ENCODE measurements at places on chromosomes 3 and 15. TPM values are rescaled to one million over a fixed set of nuclear protein-coding genes. Genes with fewer than 3 reads are reported as not detected.

Gene PRTG
- 0.75 TPM for total RNA-seq

Gene MUC4
- 187 TPM for total RNA-seq

DNA sequence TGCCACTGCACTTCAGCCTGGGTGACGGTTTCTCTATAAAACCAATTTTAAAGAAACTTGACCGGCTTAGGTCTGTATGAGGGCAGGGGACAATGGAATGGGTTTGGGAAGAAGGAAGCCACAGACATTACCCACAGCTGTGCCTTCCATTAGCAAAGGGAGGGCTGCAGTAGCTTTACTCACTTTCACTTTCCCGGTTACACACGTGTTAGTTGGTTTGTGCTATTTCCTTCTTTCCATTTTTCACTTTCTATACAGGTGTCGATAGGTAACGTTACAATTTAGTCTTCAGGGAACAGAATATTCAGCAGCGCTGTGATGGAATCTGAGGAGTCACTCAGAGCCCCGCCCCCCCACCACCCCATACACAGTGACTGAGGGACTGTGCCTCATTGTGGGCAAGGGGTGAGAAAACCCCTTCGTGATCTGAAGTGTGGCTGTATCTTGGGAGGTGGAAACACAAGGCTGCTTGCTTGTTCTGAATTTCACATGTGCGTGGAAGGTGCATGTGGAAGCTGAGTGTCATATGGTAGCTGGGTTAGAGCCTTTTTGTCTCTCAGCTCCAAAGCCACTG, 44.8 kb upstream of the RPL32 start:
- H3K4me3 ChIP-seq, result no peak overlapping the region
- no peaks in the 10 kb centered on the region for H3K36me3 ChIP-seq
- no peak for DNase-seq

Gene GOLGA6L9
- 5.7 TPM for total RNA-seq

Gene ZNF619
- total RNA-seq, result 2.0 TPM

Gene CADM2
- total RNA-seq, result 3.2 TPM

DNA sequence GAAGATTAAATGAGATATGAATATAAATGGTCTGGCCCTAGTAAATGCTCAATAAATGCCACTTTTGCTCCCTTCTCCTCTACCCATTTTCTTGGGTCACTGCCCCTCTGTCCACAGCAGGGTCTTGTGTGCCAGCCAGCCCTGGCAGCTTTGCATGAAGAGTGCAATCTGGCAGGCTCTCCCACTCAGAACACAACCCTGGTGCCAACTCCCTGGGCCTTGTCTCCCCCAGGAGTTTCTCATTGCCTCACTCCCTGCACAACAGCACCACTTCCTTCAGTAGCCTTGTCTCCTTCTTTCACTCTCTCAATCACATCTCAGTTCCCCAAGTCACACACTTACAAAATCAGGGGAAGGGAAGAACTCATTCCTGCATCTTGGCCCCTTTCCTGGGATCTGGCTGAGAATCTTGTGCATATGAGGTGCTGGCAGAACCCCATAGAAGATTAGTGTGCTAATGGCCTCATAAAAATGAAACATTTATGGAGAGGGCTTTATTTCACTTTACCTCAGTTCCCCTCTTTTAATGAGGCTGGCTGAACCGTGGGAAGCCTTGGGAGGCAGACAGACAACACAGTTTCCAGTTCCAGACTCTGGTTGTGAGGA, 445.9 kb upstream of the PROK2 start:
- H3K4me3 ChIP-seq, result no peak overlapping the region
- DNase-seq, result no peak
- H3K36me3 ChIP-seq, result no peaks in the 10 kb centered on the region
- no peak overlapping the region for H3K27ac ChIP-seq

DNA sequence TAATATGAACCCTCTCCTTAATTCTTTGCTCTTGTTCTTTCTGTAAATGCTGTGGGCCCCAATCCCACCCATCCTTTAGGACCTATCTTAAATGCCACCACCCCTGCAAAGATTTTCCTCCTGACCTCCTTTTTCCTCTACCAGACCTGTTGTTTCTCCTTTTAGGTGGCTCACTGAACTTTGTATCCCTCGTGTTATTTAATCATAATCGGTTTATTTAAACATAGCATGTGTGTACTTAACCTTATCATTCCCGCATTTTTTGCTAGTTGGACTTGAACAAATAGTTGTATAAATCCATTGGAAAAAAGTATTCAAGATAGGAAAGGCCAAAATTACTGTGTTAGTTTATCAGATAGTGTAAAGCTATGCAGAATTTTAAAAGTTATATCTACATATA, 988 bp upstream of the NFKBIZ start:
- H3K36me3 ChIP-seq, result peaks cover 7% of the 10 kb centered on the region
- H3K4me3 ChIP-seq, result no peak overlapping the region
- peaks cover 17% of the 10 kb centered on the region for H3K4me1 ChIP-seq
- H3K27ac ChIP-seq, result peak overlapping the region; percentile 96

Gene RBMS3
- 18.1 TPM for total RNA-seq

Gene TP63
- not detected for total RNA-seq

DNA sequence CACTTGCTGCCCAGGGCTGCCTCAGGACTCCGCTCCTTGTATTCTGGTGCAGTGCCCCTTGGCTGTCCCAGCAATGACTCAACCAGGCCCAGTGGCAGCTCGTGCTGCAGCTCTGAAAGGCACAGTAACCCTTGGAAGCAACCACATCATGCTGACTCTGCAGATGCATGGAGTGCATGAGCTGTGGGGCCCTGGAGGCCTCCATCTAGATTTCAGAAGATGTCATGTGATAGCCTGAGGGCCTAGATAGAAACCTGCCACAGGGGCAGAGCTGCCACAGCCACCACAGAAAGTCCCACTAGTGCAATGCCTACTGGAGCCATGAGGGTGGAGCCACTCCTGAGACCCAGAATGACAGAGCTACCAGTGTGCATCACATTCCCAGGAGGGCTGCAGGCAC, 117.1 kb upstream of the SMAD3 start:
- H3K36me3 ChIP-seq, result no peaks in the 10 kb centered on the region
- no peaks in the 10 kb centered on the region for H3K27me3 ChIP-seq
- H3K27ac ChIP-seq, result no peak overlapping the region
- H3K4me1 ChIP-seq, result peaks cover 15% of the 10 kb centered on the region
- no peak overlapping the region for H3K4me3 ChIP-seq

Data from transverse colon (tissue), 4 donors.